ENCODE measurements at places on chromosomes 6 and 20. TPM values are rescaled to one million over a fixed set of nuclear protein-coding genes. Genes with fewer than 3 reads are reported as not detected.

SCGN gene
- total RNA-seq = not detected

ABCC10 gene
- total RNA-seq = 19.2 TPM

KIZ gene
- 7.5 TPM for total RNA-seq

CASS4 gene
- total RNA-seq = 0.05 TPM

VEGFA gene
- total RNA-seq = 5.8 TPM

RUNX2 gene
- 0.05 TPM for total RNA-seq

HNF4A gene
- not detected for total RNA-seq

TSBP1 gene
- not detected for total RNA-seq

MMP24 gene
- 0.88 TPM for total RNA-seq

CHRNA4 gene
- not detected for total RNA-seq

ZSCAN23 gene
- total RNA-seq = 0.51 TPM

ARFGEF3 gene
- total RNA-seq = 5.8 TPM

HAO1 gene
- total RNA-seq = not detected

HCK gene
- total RNA-seq = not detected

SLC22A1 gene
- total RNA-seq = 0.05 TPM

- DNase-seq = no peak
These were observed 20.0 kb upstream of the GABRR1 start for GRCh38 chr6:89237158-89237557.

GRCh38 chr6:15399641-15400470, 154.0 kb downstream of the JARID2 start:
- DNase-seq = peak; percentile 73

DNA sequence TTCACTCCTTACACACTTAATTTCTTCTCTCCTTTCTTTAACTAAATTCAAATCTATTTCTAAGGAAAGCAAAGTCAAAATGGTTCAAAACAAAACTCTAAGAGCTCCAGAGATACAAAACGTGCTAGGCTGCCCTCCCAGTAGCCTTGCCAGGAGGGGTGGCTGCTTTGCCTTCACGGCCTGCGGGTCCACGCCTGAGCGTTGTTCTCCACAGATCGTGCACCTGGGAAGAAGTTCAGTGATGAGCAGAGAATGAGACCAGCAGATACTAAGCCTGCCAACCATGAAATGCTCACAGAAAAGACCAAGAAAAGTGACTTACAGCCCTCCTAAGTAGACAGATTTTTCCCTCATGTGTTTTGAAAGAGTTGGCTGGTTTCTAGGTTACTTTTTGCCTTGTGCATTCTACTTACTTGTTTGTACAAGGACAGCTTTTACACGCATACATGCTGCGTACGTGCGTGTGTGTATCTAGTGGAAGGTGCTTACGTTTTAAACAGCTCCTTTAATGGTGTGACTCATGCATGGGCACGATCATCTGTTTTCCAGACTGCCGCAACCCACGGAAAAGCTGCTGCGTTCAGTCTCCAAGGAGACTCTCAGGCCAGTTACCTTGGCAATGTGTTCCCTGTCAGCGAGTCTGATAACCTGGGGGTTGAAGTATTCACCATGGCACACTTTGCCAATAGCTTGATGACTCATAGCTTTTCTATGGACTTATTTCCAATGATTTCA, 32.4 kb upstream of the PBOV1 start:
- DNase-seq = peak; percentile 80

DNA sequence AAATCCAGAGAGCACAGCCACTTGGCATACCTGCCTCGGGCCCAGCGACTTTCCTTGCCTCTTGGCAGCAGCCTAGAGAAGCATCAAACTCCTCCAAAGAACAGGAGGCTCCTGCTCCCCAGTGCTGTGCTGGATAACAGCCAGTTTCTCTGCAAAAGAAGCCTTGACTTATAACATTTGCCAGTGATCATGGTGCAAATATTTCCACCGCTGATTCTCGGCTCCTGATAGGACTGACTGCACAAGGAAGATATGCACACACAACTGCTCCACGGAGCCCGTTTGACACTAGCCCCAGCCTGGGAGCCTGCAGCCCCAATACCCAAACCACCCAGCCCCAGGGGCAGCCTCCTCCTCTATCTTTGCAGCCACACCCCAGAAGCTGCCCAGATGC, 17.5 kb downstream of the ACSS1 start:
- DNase-seq = peak; percentile 17

DNA sequence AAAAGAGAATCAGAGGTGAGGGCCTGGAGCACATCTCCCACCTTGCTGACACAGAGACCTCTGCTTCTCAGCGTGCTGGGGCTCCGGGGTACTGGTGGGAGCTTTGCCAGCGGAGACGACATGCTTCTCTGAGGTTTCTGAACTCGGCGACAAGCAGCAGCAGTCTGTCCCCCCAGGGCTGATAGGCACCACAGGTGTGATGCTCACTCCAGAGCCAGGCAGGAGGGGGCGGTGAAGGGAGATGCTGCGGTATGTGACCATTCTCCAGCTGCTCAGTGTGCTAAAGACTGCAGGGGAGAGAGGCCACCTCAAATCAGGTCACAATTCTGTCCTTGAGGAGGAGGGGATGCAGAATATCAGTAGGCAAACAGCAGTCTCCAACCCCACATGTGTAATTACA, 219.9 kb downstream of the ALDH8A1 start:
- no peak for DNase-seq

DNA sequence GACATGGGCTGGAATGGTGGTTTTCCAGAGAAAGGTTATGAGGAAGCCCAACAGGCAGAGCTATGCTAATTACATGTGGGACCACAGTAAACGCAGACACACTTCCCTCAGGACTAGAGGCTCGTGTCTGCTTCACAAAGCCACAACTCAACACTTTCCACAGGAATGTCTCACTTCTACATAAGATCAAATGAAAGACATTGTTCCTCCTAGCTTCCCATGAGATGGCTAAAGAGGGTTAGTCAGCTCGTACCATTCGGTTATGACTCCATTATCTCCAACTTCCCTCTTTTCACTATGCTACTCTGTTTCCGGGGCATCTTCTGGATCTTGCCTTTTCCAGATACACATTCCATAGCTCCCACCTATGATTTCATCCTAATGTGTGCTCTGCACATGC, 29.1 kb upstream of the ZC3H12D start:
- no peak for DNase-seq

- DNase-seq = no peak
These were observed 167.7 kb downstream of the SYNDIG1 start for GRCh38 chr20:24637087-24637486.

DNA sequence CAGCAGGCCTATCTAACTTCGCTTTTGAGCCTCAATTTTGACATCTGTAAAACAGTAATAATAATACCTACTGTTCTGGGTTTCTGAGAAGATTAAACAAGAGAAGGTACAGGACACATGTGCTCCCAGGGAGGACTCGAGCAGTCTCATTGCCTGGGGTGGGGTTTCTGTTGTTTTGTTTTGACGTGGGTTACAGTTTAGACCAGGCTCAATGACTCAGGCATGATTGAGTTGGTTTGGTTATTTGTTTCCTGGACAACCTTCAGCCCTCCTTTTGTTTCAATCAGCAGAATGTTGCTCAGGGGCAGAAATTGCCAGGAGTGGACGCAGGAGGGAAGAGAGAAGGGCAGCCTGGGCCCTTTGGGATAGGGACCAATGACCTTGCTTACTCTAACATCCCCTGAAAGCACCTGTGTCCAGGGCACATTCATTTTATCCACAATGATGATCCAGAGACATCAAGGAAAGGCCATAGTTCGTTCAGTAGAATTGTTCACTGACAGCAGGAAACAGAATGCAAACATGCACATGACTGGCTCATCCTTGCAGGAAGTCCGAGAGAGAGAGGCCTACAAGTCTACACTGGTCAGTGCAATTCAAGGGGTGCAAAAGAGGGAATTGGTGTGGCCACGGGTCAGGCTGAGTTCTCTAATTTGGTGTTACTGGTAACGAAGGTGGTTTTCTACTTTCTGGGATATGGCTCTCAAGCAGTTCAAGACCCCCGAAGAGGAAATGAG, 74.5 kb upstream of the MRPS10 start:
- peak; percentile 43 for DNase-seq

GRCh38 chr6:109963598-109964170, 14.4 kb upstream of the GPR6 start:
- DNase-seq = no peak

- DNase-seq = no peak
These were observed 19.4 kb upstream of the TFAP2A start for GRCh38 chr6:10434235-10434634.

- DNase-seq = no peak
These were observed 217.4 kb upstream of the PLCB4 start for GRCh38 chr20:8851446-8851845.

- DNase-seq = no peak
These were observed 46.2 kb downstream of the SLC22A1 start for GRCh38 chr6:160167604-160168399.

GRCh38 chr6:65399355-65400084, 307.5 kb downstream of the EYS start:
- no peak for DNase-seq

- peak; percentile 48 for DNase-seq
These were observed 6.0 kb downstream of the CNPY3 start for GRCh38 chr6:42935322-42935721.

- no peak for DNase-seq
These were observed 539.3 kb upstream of the ID4 start for GRCh38 chr6:19297880-19298279.

DNA sequence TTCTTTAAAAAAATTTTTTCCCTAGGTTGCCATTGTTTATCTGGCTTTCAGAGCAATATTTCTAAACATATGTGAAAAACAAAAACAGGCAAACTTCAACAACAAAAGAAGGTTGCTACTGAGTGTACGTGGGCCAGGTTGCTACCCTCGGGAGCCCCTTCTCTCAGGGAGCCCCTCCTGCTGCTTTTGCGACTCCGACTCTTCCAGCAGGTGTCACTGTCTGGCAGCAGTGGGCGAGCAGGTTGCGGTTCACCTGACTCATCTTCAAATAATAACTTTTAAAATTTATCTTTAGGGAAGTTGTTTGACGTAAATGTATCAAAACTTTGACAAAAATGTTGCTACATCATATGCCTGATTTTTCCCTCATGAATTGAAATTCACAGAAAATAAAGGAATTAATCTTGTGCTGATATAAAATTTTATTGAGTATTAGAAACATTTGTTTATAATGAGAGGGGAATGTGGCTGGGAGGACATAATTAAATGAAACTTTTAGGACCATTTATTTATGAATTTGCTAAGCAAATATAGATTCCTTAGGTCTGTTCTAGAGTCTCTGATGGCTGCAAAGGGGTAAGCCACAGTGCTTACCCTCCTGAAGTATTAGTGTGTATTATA, 138.8 kb downstream of the HIVEP1 start:
- peak; percentile 49 for DNase-seq

GRCh38 chr6:137903933-137904821, 37.1 kb downstream of the TNFAIP3 start:
- no peak for DNase-seq

GRCh38 chr6:163404825-163405265, 9.7 kb upstream of the QKI start:
- DNase-seq = peak; percentile 69

- no peak for DNase-seq
These were observed 6.9 kb upstream of the C20orf203 start for GRCh38 chr20:32680544-32681174.

DNA sequence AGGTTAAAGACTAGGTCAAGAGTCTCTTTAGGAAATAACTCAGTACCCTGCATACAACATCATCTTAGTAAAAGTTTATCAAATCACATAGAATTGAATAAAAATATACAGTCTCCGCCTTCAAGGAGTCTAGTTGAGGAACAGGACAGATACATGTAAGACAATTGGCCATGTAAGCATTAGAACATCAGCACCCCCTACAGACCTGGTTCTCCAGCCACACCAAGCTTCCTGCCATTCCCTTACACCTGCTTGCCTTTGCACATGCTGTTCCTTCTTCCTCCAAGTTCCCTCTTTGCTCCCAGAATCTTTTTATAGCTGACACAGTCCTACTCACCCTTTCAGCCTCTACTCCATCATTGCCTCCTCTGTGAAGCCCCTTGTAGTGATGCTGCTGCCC, 187.8 kb upstream of the LRFN2 start:
- DNase-seq = no peak

DNA sequence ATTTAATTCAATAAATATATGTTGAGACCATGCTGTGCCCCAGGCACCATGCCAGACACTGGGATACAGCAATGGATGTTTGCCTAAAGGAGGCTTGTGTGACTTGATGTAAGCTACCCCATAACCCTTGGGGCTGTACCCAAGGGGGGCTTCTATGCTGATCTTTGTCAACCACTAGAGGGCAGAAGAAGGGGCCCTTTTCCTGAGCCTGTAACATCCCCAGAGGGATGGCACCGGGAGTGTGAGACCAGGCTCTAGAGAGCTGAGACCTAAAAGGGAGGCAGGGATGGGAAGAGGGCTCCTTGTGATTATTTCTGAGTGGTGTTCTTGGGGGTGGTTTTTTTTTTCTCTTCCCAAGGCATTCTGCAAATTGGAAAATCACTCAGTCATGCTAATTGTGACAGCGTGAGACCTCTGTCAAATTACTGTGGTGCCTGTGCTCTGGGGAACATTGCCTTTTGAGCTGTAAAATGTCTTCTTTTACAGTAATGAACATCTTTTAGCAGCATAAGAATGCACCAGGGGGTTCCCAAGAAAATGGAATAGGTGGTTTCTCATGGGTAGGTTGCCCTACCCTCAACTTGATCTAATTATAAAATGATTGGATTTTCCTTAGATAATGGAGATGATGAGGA, 138.7 kb upstream of the SLC24A3 start:
- DNase-seq = no peak

- no peak for DNase-seq
These were observed 1355.9 kb downstream of the GRIK2 start for GRCh38 chr6:102749210-102749971.

DNA sequence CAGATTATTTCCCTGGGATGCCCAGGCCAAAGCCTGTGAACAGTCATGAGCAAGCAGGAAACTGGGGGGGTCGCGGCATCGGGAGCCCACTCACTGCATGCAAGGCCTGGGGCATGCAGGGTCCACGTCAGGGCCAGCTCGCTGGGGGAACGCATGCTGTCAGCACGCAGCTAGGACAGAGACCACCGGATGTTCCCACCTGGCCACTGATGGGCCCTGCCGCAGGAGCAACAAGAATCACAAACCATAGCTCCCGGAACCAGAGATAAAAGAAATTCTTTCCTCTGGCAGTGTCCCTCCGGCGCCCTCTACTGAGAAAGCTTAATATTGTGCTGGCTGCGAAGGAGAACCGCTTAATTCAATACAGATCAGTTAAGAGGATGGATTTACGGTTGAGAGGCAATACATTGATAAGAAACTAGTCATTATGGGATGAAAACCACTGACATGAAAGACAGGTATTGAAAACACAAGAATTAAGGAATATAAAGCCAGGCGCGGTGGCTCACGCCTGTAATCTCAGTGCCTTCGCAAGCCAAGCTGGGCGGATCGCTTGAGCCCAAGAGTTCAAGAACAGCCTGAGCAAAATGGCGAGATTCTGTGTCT, 32.6 kb downstream of the C6orf15 start:
- peak; percentile 77 for DNase-seq

- DNase-seq = no peak
These were observed 114.7 kb upstream of the BEND3 start for GRCh38 chr6:107230024-107230423.

- DNase-seq = peak; percentile 68
These were observed 9.9 kb upstream of the PSMF1 start for GRCh38 chr20:1108437-1108920.

GRCh38 chr6:19434065-19434464, 403.1 kb upstream of the ID4 start:
- no peak for DNase-seq

- no peak for DNase-seq
These were observed 37.4 kb upstream of the BCAS1 start for GRCh38 chr20:54107600-54108325.

- peak; percentile 27 for DNase-seq
These were observed 299.7 kb downstream of the PLCB1 start for GRCh38 chr20:8431538-8432434.

- DNase-seq = no peak
These were observed 281.9 kb downstream of the PKHD1 start for GRCh38 chr6:51805517-51805916.

Data from dermis blood vessel endothelial cell (primary cell).